ENCODE measurements at places on chromosomes 7 and 10.

- no peak for DNase-seq
These were observed 131.3 kb downstream of the ALOX5 start for GRCh38 chr10:45505311-45505710.

DNA sequence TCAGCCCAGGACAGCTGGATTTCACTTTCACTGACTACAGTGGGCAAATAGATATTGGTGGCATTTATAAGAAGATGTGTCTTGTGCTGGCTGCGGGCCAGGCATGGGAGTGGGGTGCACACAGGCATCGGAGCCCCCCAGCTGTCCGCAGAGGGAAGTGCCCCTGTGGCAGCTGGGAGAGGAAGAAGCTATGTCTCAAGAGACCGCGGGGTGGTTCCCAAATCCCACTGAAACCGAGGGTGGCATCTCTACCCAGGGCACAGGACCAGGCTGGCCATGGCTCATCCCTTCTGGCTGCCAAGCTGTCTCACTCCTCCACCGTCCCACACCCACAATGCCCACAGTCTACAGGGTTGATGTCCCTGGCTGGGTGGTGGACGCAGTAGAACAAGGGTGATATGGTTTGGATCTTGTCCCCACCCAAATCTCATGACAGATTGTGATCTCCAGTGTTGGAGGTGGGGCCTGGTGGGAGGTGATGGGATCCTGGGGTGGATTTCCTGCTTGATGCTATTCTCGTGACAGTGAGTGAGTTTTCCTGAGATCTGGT is 94.8 kb downstream of the TCERG1L start:
- DNase-seq, result no peak

- peak; percentile 53 for DNase-seq
These were observed 202.7 kb downstream of the FAM107B start for GRCh38 chr10:14571866-14572507.

DNA sequence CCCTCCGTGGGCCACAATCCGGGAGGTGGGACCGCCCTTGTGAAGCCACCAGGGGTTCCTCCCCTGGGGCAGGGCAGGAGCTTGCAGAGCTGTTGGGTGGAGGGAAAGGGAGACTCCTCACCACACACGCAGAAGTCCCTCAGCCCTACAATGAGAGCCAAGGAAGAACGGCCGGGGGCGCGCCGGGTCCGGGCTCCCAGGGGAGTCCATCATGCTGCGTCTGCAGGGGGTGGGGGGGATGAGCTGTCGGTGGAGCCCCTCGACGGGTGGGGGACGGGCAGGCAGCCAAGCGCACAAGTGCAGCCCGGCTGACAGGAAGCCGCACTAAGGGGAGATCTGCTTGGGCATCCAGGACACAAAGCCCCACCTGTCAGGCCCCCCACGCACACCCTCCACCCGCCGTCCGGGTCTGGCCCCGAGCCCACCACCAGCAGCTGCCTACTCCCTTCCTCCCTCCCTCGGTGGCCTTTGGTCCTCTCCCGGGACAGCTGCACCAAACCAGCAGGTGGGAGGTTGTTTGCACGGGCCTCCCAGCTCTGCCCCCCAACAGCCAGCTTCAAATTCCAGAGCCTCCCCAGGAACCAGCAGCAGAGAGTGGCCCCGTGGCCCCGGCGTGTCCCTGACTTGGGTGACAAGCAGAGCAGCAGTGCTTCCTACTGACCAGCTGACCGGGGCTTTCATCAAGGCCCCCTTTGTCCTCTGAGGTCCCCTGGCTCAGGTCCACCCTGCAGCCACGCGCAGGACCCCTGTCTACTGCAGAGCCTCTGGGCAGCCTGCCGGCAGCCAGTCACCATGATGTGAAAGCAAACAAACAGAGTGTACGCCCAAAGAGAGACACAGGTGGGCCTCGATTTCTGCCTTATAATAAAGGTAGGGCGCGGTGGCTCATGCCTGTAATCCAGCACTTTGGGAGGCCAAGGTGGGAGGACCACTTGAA is 50.3 kb downstream of the HIP1 start:
- peak; percentile 17 for DNase-seq

DNA sequence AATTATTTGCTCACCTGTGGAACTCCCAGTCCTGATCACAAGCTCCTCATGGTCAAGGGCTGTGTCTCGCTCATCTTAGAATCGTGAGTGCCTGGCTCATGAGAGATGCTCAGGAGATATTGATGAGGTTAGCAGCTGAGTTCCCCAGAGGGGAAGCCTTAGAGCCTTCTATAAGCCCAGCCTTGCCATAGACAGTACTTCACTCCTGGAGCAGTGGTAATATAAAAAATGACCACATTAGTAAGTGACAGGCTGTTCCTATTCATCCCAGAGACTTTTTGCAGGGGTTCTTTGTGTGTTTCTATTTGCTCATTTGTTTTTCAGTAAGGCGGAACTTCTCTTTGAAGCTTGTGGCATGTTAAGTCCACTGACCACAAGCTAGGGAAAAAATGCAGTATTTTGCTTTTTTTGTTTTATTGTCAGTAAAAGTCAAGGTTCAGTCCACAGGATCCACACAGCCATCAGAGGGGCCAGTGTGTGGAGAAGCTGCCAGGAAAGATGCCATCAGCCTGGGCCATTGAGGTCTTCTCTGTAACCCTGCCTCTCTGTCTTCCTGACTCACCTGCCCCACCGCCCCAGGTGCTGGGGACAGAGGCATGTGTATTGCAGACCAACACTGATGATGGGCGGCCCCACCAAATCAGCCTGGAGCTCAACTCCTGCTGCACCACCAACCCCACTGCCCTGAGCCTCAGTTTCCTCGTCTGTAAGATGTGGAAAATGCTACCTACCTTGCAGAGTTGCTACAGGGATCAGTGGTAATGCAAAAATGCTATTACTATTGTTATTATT is 36.4 kb upstream of the JCAD start:
- DNase-seq, result no peak

- no peak for DNase-seq
These were observed 163.6 kb downstream of the PPP1R17 start for GRCh38 chr7:31850601-31851000.

DNA sequence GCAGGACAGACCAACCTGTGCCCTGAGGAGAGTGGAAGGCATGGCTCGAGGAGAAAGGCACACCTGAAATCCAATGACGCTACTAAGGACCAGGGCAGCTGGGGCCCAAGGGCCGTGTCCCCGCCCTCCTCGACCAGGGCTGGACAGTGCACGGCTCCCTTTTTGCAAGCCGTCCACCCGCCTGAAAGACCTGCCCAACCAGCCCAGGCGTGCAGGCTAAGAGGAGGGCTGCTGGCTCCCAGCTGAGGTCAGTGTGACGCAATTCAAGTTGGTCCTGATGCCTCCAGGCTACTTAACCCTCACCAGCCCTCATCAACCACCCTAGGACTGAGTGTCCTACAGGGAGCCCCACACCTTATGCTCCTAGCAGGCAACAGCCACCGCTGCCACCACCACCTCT is 69.3 kb downstream of the DLG5 start:
- DNase-seq, result no peak

DNA sequence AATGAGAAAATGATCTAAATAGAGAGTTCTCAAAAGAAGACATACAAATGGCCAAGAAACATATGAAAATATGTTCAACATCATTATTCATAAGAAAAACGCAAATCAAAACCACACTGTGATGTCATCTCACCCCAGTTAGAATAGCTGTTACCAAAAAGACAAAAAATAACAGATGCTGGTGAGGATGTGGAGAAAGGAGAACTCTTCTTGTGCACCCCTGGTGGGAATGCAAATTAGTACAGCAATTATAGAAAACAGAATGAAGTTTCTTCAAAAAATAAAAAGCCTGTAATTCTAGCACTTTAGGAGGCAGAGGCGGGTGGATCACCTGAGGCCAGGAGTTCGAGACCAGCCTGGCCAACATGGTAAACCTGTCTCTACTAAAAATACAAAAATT is 199.3 kb downstream of the PARD3 start:
- no peak for DNase-seq

DNA sequence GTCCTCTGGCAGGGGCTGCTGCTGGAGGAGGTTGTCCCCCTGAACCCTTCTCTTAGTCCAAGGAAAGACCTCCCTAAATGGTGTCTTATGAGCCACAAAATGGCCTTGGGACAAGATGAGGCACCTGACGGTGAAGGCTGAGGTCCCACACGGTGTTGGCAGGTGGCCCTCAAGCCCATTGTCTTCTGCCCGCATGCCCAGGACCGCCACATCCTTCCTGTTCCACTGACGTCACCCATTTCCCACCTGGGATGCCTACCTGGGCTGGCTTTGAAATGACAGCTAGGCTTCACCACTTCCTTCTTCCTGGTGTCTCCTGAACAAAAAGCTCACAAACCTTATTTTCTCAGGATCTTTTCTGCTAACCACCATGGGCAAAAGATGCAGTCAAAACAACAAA is 2.1 kb upstream of the DMBT1 start:
- DNase-seq, result no peak
